ENCODE measurements at places on chromosomes 3 and 15. TPM values are rescaled to one million over a fixed set of nuclear protein-coding genes. Genes with fewer than 3 reads are reported as not detected.

The TIMP4 gene
- total RNA-seq: 17.4 TPM

- no peak for DNase-seq
Measured at GRCh38 chr3:72894976-72895552, 7.2 kb downstream of the GXYLT2 start.

DNA sequence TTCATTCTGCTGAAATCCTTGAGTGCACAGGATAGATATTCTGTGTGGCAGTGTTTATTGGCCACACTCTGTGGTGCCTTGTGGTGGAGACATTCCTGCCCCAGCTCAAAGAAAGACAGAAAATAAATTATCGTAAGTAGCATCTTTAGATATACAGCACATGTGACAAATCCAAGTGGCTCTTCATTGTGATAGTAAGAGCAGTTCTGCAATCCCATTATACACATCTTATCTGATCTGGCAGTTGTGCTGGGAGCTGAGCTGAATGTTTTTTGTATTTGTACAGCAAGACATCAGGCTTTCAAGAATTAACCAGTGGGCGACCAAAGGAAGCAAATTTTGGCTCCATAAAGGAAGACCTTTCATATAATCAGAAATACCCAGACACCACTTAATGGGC, 235.3 kb upstream of the MRPL3 start:
- DNase-seq: no peak

DNA sequence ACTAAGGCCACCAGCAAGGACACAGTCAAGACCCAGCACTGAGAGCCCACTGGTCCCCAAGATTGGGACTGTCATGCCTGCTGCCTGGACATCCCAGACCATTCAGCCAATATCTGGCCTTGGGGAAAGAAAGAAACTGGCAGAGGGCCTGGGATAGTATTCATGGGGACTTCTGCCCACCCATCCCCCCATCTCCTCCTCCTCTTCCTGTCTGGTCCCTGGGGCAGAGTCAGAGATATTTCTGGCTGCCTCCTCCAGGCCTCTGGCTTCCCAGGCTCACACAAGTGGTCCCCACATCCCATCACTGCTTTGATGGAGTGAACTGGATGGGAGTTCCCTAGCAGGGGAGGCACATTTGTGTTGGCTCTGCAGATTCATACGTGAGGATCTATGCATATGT, 4.2 kb upstream of the RASL12 start:
- DNase-seq: no peak

Data from Right ventricle myocardium superior (tissue), 1 donor.